ENCODE measurements at places on chromosomes 2 and 18.

DNA sequence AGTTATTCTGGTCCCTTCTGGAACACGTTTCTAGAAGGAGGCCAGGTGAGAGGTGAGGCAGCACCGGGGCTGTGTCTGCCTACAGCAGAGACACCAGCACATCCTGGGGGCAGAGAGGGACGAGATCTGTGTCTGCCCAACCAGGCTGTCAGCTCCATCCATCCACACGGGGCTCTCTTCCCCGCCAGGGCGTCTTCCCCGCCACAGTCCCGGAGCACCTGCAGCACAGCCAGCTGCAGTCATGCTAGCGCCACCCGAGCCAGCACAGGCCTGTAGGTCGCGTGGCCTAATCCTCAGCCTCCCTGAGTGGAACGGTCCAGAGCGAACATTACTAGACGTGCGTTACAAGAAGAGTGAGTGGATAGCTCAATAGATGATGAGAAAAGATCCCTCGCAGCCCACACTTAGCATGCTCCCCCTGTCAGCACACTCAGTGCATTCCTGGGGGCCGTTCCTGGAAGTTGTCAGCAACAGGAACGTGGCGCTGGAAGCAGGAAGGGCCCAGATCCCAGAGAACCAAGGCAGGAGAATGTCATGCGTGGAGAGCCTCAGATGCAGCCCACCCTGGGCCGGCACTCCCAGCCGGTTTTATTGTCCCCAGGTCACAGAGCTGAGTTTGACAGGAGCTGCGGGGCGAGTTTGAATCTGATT, 179.0 kb downstream of the TWIST2 start:
- DNase-seq: no peak

DNA sequence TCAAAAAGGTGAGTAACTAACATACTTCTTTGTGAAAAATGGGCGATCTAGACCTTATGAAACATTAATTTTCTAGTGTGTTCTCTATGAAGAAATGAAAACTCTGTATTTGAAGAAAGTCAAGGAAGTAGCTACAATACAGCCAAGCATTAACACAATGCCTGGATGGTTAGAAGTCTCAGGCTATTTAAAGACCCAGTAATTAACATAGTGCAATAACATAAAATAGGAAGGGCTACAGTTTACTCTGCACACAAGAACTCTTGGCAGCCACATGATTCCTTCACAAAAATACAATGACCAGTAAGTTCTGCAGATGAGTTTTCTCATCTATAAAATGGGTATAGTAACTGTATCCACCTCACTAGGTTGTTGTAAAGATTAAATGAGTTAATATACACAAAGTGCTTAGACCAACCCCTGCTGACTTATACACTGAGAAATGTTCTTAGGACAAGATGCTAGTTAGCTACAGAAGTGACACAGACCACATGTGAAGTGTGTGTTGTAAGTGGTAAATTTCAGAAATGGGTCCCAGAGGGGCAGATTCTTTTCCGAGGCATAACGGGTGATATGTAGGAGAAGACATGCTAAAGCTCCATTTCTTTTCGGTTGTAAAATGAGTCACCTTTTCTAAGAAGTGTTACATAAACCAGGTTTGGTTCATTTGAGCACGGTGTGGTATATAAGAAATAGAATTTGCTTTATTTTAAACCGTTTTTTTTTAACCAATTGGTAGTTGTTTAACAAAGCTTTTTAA, 61.8 kb downstream of the CXCR4 start:
- no peak for DNase-seq

DNA sequence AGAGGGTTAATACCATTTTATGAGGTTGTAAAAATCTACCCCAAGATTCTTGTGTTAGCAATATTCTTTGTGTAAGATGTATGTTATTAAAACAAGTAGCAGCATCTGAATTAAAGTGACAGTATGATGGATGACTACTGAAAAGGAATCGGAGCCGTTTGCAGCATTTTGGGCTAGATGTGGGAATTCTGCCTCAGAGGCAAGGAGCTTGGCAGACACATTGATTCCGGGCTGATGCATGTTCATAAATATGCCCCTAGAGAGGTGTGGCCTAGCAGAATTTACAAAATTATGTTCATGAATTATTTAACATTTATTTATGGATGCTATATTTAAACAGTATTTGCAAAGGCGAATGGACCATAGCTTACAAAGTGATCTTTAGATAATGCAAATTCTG, 389.0 kb upstream of the ETAA1 start:
- no peak for DNase-seq

DNA sequence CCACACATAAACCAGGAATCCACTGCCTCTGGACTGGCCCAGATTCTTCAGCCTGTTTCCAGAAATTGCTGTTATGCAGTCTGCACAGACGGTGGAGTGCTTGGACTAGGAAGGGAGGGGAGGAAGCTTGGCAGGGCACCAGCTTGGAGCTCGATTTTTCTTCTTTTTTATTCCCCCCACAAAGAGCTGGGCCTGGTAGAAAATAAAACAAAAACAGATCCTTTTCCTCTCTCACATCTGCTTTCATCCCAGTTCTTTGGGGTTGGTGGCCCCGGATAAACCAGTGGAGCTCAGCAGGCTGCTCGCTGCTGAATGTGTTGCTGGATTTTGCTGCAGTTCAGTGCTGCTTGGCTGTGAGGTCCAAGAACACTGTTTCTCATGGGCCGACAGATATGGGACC, 16.0 kb downstream of the LRRTM1 start:
- DNase-seq: peak; percentile 37

DNA sequence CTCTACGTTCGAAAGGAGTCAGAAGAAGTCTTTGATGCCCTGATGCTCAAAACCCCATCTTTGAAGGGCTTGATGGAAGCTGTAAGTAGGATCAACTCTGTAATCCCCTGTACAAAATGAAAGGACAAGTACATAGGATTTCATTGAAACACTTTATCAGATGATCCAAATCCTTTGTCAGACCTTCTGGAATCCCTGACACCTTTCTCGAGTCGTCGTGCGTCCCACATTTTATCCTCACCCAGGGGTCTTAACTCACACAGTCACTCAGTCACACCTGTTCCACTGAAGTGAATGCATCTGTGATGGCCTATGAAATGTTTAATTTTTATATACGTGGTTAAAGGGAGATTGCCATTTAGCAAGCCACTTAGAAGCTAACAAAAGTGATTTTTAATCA, 44.8 kb downstream of the GRHL1 start:
- DNase-seq: no peak

GRCh38 chr18:26546170-26546874, 2.0 kb downstream of the KCTD1 start:
- DNase-seq: no peak

GRCh38 chr2:124975224-124975623, 950.1 kb downstream of the CNTNAP5 start:
- no peak for DNase-seq

DNA sequence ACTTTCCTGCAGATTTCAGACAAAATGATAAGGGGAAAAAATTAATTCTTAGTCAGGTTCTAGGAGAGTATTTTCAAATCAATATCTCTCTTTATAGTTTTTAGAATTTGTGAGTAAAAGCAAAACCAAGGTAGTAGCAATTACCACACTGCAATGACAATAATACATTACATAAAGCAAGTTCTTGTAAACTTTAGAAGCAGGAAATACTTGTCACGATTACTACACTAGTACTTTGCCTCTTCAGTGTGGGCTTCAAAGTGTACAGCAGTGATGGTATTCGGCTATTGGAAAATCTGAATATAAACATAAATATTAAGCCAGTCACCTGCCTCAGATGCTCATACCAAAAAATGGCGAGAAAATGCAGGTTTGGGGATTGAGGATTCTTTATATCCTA, 81.0 kb downstream of the ALPK2 start:
- no peak for DNase-seq

GRCh38 chr18:31217038-31217849, 54.6 kb upstream of the DSC1 start:
- no peak for DNase-seq

- no peak for DNase-seq
Observed at GRCh38 chr2:62653582-62654422, 51.7 kb upstream of the EHBP1 start.

- DNase-seq: peak; percentile 43
Observed at GRCh38 chr2:238462782-238463396, 36.2 kb downstream of the ASB1 start.

- DNase-seq: no peak
Observed at GRCh38 chr2:83068714-83069113, 1390.4 kb downstream of the SUCLG1 start.

- no peak for DNase-seq
Observed at GRCh38 chr2:210955591-210955990, 399.2 kb downstream of the CPS1 start.

DNA sequence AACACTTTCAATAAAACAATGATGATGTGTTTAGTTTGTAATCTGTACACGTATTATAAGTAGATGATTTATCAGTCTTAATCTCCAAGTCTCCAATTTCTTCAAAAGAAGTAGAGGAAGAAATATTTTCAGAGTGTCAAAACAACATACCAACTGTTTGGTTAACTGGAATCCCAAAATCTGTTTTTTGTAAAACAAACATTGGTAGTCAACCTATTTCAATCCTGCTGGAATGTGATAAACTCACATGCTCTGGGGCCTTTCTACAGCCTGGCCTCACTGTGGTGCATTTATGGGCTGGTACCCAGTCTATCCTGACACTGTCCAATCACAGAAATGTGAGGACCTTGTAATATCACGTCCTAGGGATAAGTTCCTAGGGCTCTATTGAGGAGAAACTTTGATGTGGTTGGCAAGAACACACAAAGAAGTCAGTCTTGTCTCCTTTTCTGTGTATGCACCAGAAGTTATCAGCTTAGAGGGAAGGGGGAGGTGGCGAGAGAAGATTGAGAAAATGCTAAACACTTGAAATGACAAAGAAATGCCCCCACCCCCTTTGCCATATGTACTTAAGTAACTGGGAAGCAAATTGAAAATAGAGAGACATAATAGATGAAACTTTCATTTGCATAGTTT, 47.2 kb downstream of the PRKRA start:
- DNase-seq: no peak

- DNase-seq: peak; percentile 76
Observed at GRCh38 chr2:9205963-9206948, at the start of gene ASAP2. ASAP2 (plus strand) TSS chr2:9206812; CDS start chr2:9207105, 293 bp downstream.

- DNase-seq: no peak
Observed at GRCh38 chr2:190255676-190256075, 64.0 kb downstream of the HIBCH start.

DNA sequence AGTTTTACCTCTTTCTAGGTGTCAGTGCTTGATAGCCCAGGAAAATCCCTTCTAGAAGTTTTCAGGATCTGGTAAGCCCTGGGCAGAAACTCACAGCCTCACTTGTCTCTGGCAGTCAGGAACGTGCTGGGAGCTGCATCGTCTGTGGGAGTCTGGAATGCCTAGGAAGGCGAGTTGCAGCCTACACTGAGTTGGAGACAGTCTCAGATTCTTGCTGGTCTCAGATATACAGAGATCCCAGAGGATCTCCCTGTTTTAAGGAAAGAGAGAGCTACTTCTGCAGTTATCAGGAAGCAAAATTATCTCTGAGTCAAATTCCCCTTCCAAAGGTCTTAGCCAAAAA, 104.4 kb upstream of the CDC42EP3 start:
- no peak for DNase-seq
